ENCODE measurements at places on chromosomes 6 and 20.

GRCh38 chr6:4358414-4359107 lies 223.2 kb upstream of the ECI2 start:
- H3K27ac ChIP-seq: no peak overlapping the region
- no peaks in the 10 kb centered on the region for H3K27me3 ChIP-seq
- H3K4me3 ChIP-seq: no peak overlapping the region
- H3K4me1 ChIP-seq: no peaks in the 10 kb centered on the region
- peak; percentile 17 for DNase-seq

GRCh38 chr6:119296036-119297035 lies 53.2 kb downstream of the MAN1A1 start:
- no peak overlapping the region for H3K27ac ChIP-seq
- peaks cover 18% of the 10 kb centered on the region for H3K4me1 ChIP-seq
- peaks cover 28% of the 10 kb centered on the region for H3K36me3 ChIP-seq
- H3K4me3 ChIP-seq: no peak overlapping the region

GRCh38 chr6:110933912-110934311 lies 24.6 kb upstream of the GTF3C6 start:
- no peak overlapping the region for H3K27ac ChIP-seq
- H3K36me3 ChIP-seq: no peaks in the 10 kb centered on the region
- H3K4me3 ChIP-seq: no peak overlapping the region

- peak; percentile 57 for DNase-seq
- peaks cover 50% of the 10 kb centered on the region for H3K4me1 ChIP-seq
- H3K36me3 ChIP-seq: peaks cover 25% of the 10 kb centered on the region
- no peaks in the 10 kb centered on the region for H3K27me3 ChIP-seq
- H3K4me3 ChIP-seq: peak overlapping the region; percentile 99
- H3K27ac ChIP-seq: peak overlapping the region; percentile 94
Measured at GRCh38 chr6:137218473-137218916, 690 bp downstream of the IFNGR1 start.

GRCh38 chr20:39038047-39038446 lies 75.9 kb downstream of the DHX35 start:
- H3K27me3 ChIP-seq: no peaks in the 10 kb centered on the region
- H3K4me1 ChIP-seq: no peaks in the 10 kb centered on the region
- H3K27ac ChIP-seq: no peak overlapping the region
- peaks cover 9% of the 10 kb centered on the region for H3K36me3 ChIP-seq

DNA sequence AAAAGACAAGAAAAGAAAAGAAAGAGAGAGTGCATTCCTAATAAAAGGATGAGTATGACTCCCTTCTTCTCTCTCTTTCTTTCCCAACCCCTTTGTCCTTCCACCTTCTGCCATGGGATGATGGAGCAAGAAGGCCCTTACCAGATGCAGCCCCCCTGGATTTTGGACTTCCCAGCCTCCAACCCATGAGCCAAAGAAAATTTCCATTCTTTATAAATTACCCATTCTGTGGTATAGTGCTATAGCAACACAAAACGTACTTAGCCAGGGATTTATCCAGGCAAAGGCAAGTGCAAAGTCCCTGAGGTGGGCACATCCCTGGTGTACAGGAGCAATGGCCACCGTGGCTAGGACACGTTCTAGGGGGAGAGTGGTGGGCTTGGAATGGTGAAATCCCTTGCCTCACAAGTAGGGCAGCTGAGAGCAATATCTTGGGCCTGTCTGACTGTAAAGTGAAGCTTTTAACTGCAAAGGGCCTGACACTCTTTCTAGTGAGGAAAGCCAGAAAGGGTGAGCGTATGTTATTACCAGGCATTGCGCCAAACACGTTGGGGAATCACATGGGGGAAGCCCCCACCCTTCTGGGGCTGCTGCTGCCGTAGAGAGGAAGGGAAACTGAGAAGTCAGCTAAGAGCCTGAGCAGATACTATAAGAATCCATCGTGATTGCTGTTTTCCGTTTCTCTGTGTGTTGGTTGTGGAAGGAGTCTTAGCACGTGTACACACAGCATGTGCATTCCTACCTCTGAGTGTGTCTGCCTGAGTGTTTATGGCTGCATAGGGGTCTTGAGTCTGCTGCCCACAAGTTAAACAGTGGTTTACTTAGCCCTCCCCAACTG lies 50.7 kb upstream of the SIRPA start:
- H3K4me1 ChIP-seq: peaks cover 5% of the 10 kb centered on the region
- no peaks in the 10 kb centered on the region for H3K36me3 ChIP-seq
- peaks cover 2% of the 10 kb centered on the region for H3K27me3 ChIP-seq
- no peak overlapping the region for H3K4me3 ChIP-seq

DNA sequence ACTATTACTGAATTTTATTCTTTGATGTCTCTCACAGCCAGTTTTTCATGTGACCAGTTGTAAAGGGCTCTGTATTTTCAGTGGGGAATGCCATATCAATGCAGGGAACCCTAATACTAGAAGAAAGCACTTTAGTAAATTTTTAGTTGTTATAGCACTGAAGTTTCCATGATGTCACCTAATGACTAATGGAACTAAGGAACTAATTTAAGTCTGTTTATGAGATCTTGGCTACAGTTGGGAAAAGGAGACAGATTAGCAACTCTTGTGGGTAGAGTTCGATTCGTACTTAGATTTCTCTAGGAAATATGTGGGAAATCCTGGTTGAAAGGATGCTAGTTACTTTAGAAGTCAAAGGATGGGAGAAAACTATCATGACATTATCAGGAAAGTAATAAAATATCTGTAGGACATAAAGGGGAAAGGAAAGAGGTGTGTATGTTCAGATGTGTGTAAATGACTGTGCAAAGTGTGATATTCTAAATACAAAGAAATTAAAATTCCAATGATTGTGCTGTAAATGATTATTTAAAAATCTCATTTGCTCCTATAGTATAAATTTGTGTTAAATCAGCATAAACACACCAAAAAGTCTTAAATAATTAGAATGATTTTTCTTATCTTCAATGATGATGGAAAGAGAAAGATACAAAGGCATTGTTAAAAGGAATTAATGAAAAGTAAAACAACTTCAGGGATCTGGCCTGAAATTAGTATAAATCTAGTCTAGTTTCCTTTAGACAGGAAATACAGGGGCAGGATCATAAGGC lies 103.4 kb downstream of the LRRC1 start:
- no peak for DNase-seq
- peaks cover 4% of the 10 kb centered on the region for H3K4me1 ChIP-seq
- H3K36me3 ChIP-seq: no peaks in the 10 kb centered on the region
- H3K27me3 ChIP-seq: no peaks in the 10 kb centered on the region

GRCh38 chr20:62388839-62389600 lies 2.1 kb downstream of the RPS21 start:
- H3K36me3 ChIP-seq: peaks cover 50% of the 10 kb centered on the region
- H3K27me3 ChIP-seq: no peaks in the 10 kb centered on the region
- peak overlapping the region; percentile 93 for H3K4me3 ChIP-seq
- H3K4me1 ChIP-seq: peaks cover 44% of the 10 kb centered on the region
- H3K27ac ChIP-seq: peak overlapping the region; percentile 61
